Stimulated activated CD4-positive, alpha-beta T cell treated with anti-CD3 and anti-CD28 coated beads, Interleukin-12 subunit alpha, Interleukin-12 subunit beta, amount 100 ng/mL, for 4 hours (primary cell): ENCODE measurements at places on chromosomes 11 and 22.

GRCh38 chr22:48740086-48740730 is 1087.5 kb downstream of the BRD1 start:
- DNase-seq = no peak

- no peak for DNase-seq
Measured at GRCh38 chr22:38258895-38259294, 13.9 kb downstream of the TMEM184B start.

DNA sequence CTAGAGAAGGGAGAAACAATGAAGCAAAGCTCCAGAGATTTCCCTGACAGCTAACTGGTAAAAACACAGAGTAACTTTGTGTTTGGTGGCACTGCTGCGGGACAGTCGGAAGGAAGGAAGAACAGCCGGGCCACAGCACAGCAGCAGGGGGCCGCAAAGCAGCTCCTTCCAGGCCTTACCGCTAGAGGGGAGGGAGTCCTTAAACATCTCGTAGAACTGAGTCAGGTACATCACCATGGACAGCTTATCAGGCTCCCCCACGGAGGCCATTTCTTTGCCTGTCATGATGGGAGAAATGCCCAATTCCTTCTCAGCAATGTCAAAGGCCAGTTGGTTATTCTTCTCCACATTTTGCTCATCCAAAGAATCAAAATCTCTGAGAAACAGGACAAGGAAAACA is 114.6 kb upstream of the BID start:
- DNase-seq = no peak

GRCh38 chr22:24445481-24446259 is 18.3 kb downstream of the ADORA2A start:
- DNase-seq = no peak

DNA sequence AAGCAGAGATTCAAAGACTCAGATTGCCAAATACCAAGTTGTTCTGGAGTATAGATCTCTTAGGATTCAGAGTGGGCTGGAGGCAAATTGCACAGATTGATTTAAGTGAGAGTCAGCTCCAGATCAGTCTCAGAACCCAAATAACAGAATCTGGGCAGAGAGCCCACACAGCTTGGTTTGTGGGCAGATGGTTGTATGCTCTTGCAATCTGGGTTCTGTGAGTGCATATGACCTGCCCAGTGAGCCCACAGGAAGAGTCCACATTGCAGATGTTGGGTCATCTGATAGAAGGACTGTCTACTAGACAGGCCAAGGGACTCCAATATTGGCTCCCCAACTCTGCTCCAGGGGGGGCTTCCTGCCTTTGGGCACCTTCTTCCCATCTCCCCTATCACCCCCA is 65.9 kb downstream of the ADAMTS15 start:
- no peak for DNase-seq
